Activated CD8-positive, alpha-beta memory T cell treated with anti-CD3 and anti-CD28 coated beads, Interleukin-2, amount 10 ng/mL, durations not matched to agents 7 days and 5 days (primary cell): ENCODE measurements at places on chromosomes 11 and 22. TPM values are rescaled to one million over a fixed set of nuclear protein-coding genes. Genes with fewer than 3 reads are reported as not detected.

Gene OR8G1
- total RNA-seq = not detected

Gene TTC36
- total RNA-seq = 0.66 TPM

GRCh38 chr11:48384670-48385069, 18.4 kb upstream of the OR4C5 start:
- H3K4me3 ChIP-seq = no peak overlapping the region
- H3K27me3 ChIP-seq = no peaks in the 10 kb centered on the region
- no peak for DNase-seq
- no peaks in the 10 kb centered on the region for H3K4me1 ChIP-seq
- H3K27ac ChIP-seq = no peak overlapping the region

- H3K36me3 ChIP-seq = no peaks in the 10 kb centered on the region
- peaks cover 21% of the 10 kb centered on the region for H3K4me1 ChIP-seq
- DNase-seq = no peak
These were observed 5.9 kb downstream of the TMPRSS13 start for GRCh38 chr11:117923275-117923674.

- DNase-seq = no peak
- no peaks in the 10 kb centered on the region for H3K36me3 ChIP-seq
- H3K4me3 ChIP-seq = no peak overlapping the region
- H3K27ac ChIP-seq = no peak overlapping the region
- H3K27me3 ChIP-seq = peaks cover 11% of the 10 kb centered on the region
- no peaks in the 10 kb centered on the region for H3K4me1 ChIP-seq
These were observed 98.9 kb upstream of the UBASH3B start for GRCh38 chr11:122556605-122557004.

- peaks cover 73% of the 10 kb centered on the region for H3K27me3 ChIP-seq
- no peaks in the 10 kb centered on the region for H3K4me1 ChIP-seq
These were observed 564 bp upstream of the ANO1 start for GRCh38 chr11:70077411-70078094.

- no peak for DNase-seq
- H3K4me3 ChIP-seq = no peak overlapping the region
- H3K27ac ChIP-seq = no peak overlapping the region
- H3K4me1 ChIP-seq = peaks cover 3% of the 10 kb centered on the region
- H3K36me3 ChIP-seq = no peaks in the 10 kb centered on the region
- no peaks in the 10 kb centered on the region for H3K27me3 ChIP-seq
These were observed 157.9 kb upstream of the CARD18 start for GRCh38 chr11:105297463-105297862.

DNA sequence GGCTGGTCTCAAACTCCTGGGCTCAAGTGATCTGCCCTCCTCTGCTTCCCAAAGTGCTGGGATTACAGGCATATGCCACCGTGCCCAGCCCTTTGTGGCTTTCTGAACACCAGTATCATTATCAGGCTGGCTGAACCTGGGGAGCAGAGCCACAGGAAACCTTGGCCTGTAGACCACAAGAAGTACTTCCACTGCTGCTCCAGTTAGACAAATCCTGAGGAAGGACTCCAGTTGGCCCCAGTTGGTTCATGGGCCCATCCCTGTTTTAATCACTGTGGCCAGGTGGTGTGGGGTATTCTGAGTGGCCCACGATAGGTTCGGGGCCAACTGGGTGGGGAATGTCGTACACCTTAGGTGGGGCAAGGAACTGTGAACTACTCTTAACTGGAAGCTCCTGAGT, 5.5 kb upstream of the DUSP18 start:
- H3K27me3 ChIP-seq = peaks cover 27% of the 10 kb centered on the region
- H3K36me3 ChIP-seq = no peaks in the 10 kb centered on the region
- H3K4me3 ChIP-seq = no peak overlapping the region
- H3K27ac ChIP-seq = no peak overlapping the region
- H3K4me1 ChIP-seq = peaks cover 5% of the 10 kb centered on the region

DNA sequence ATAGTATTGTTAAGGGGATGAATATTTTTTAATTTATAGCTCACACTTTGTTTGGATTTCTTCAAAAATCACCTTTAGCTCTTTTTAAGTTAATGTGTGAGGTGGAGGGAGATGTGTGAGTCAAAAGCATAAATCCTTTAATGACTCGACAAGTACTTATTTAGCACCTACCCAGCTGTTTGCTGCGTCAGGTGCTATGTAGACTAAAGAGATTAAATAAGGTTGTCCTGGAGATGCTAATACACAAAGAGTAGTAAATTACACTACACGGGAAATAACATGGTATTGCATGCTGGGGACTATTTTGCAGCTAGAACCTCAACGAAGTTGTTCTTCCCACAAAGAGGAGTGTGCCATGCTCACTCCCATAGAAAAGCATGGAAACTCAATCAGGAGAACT, 583.3 kb upstream of the TENM4 start:
- H3K4me1 ChIP-seq = no peaks in the 10 kb centered on the region
- H3K36me3 ChIP-seq = no peaks in the 10 kb centered on the region
- no peaks in the 10 kb centered on the region for H3K27me3 ChIP-seq
- no peak overlapping the region for H3K4me3 ChIP-seq

- H3K27me3 ChIP-seq = no peaks in the 10 kb centered on the region
- DNase-seq = no peak
- H3K4me3 ChIP-seq = no peak overlapping the region
- peaks cover 91% of the 10 kb centered on the region for H3K4me1 ChIP-seq
These were observed 22.2 kb downstream of the LIF start for GRCh38 chr22:30224161-30224857.

DNA sequence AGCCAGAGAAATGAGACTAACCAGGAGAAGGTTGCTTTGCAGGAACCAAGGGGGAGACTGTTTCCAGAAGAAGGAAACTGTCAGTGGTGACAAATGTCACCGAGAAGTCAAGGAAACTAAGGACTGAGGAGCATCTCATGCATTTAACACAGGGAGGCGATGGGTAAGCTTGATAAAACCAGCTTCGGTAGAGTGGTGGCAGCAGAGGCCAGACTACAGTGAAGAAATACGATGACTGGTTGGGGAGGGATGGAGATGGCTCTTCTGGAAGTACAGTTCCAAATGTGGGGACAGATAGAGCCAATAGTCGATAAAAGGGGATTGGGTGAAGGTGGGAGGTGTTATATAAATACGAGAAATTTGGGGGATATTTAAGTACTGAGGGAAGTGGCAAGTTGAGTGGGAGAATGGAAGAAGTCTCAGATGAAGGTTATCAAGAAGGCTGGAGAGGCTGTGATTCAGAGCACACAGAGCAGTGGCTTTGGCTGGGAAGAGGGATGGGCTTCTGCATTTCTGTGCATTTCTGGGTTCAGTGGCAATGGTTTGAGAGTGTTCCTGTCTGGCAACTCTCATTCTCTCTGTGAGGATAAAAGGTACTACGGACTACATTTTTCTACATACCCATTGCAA, 29.2 kb downstream of the SC5D start:
- H3K27ac ChIP-seq = no peak overlapping the region
- H3K4me3 ChIP-seq = no peak overlapping the region
- H3K4me1 ChIP-seq = peaks cover 18% of the 10 kb centered on the region
- no peaks in the 10 kb centered on the region for H3K36me3 ChIP-seq
